ENCODE measurements at places on chromosomes 3 and 15.

DNA sequence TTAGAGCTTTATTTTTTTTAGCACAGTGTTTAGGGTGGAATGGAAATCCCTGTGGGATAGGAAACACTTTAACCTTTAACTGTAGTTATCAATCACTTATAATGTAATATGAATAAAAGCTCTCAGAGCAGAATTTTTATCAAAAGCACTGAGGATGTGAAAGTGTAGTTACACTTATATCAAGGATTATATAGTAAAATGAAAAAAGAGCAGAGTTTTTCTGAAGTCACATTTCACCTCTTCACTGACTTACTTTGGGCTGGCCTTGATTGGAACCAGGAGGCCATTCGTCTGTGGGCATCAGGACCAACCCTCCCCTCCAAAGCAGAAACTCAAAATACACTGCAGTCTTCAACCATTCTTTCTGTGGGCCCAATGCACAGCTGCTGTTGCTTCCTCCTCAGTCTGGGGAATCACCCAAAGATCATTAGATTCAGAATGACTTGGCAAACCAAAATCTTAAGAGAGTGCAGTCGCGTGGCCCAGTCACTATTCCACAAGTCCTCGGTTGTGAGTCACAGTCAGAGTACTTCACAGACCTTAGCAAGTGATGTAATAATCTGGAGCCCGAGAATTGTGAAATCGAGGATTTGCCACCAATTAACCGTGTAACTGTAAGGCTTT, 132.6 kb upstream of the COL8A1 start:
- DNase-seq: peak; percentile 67

GRCh38 chr3:23549148-23549910, 256.4 kb upstream of the UBE2E1 start:
- no peak for DNase-seq

GRCh38 chr3:103137830-103138229, 703.0 kb downstream of the ZPLD1 start:
- DNase-seq: no peak

DNA sequence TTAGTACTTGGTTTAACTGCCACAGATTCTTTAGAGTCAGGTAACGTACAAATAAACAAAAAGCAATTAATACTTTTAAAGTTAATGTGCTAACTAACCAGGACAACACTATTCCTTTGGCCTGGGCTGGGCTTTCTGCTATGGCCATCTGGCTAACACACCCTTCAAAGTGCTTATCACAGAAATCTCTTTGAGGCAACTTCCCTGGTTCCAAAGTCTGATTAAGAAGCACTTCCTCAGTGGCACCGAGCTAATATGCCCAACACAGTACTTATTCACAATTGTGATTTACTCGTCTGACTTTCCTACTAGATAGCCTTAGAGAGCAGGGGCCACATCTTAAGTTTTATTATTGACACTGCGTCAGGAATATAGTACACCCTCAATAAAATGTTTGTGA, 191.4 kb downstream of the MEIS2 start:
- DNase-seq: no peak

GRCh38 chr3:160566499-160566898, 1.1 kb upstream of the KPNA4 start:
- peak; percentile 9 for DNase-seq

DNA sequence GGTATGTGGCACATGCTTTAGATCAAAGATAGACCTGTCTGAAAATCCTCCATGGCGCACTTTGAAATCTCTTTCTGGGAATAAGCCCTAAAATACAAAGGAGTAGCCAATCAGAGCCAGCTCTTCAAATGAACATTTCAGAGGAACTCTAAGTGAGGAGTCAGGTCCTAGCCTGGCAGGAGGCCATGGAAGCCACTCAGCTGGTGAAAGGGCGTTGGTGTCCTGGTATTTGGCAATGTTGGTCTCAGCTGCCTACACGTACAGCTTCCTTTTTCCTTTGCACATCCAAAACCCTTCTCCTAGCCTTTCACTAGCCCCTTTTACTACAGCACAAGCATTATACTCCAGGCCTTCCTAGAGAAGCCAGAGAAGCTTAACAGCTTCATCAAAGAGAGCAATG, 5.5 kb downstream of the WDR73 start:
- DNase-seq: no peak

GRCh38 chr3:173403376-173403775, 5.8 kb downstream of the NLGN1 start:
- DNase-seq: no peak

DNA sequence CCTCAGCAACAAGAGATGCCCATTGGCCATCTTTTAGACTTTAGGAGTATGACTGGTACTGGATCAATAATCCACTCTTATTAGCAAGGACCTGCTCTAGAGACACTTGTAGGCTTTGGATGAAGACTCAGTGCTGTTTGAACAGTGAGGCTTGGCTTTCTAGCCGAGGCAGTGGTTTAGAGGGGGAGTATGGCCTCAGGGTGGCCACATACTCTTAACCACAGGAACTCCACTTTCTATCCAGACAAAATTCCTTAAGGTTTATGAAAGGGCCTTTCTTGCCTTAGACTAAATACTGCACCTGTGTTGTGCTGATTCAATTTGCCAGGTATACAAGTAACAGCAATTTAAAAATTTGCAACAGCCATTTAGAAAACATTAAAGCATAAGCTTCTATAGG, 1046.3 kb downstream of the DIPK2A start:
- DNase-seq: no peak

GRCh38 chr3:111538681-111539083, 3.3 kb upstream of the CD96 start:
- peak; percentile 68 for DNase-seq

DNA sequence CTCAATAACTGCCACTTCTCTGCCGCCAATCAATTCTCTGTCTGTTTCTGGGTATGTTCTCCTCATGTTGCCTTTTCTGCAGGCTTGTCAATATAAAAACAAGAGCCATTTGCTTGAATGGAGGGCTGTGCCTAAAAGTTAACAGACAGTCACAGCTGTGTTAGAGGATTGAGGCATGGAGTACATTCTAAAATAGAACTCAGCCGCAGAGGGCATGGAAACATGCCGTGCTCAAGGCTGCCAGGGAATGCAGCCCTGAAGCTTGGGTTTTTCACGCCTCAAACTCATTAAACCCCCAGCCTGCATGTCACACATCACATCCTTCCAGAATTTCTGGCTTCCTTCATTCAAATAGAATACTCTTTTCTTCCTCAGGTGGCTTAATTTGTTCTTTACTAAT, 166.6 kb downstream of the TPRG1 start:
- DNase-seq: no peak

- no peak for DNase-seq
These were observed 239.8 kb upstream of the AGTR1 start for GRCh38 chr3:148457886-148458285.

GRCh38 chr3:100536093-100536492, 43.7 kb downstream of the TMEM45A start:
- no peak for DNase-seq

DNA sequence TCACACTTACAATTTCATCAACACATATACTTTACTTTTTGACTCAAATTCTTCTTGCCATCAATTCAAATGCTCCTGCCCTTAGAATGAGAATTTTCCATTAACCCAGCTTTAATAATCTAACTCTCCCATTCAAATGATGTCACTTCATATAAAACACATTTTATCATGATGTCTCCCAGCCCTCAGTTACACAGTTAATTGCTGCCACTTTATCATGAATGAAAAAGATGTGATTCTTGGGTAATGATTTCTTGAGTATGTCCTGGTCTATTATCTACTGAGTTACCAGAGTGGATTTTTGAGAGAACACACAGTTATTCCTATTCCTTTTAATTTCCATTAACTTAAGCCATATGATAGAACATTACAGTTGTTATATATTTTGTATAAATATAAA, 7.6 kb downstream of the AGTR1 start:
- no peak for DNase-seq

GRCh38 chr3:8938021-8938420, 25.3 kb downstream of the RAD18 start:
- peak; percentile 28 for DNase-seq

DNA sequence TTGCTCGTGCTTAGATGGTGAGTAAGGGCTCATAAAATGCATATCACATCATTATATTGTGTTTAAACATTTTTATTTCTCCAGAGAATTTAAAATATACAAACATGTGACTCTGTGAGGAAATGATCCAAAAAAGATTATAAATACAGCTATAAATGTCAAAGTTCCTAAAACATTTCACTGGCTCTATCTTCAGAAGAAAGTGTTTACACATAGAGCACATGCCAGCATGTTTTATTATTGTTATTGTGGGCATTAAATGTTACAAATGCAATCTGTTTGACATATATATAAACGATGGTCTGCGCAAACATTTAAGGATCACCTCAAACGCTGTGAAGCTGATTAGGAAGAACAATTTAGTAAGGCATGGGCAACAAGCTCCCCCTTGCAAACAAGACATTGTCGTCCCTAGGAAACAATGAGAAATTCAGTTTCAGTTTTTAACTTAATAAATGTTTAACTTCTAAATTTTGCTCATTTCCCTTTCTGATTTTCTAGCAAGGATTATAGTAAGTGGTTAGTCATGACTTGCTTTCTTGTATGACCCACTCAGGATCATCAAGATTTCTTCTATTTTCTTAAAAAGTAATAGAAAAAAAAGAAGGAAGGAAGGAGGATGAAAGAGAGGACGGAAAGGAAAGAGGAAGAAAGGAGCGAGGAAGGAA, 207.5 kb downstream of the SATB1 start:
- DNase-seq: peak; percentile 25

- DNase-seq: no peak
These were observed 193.4 kb downstream of the SUCLG2 start for GRCh38 chr3:67460841-67461510.

DNA sequence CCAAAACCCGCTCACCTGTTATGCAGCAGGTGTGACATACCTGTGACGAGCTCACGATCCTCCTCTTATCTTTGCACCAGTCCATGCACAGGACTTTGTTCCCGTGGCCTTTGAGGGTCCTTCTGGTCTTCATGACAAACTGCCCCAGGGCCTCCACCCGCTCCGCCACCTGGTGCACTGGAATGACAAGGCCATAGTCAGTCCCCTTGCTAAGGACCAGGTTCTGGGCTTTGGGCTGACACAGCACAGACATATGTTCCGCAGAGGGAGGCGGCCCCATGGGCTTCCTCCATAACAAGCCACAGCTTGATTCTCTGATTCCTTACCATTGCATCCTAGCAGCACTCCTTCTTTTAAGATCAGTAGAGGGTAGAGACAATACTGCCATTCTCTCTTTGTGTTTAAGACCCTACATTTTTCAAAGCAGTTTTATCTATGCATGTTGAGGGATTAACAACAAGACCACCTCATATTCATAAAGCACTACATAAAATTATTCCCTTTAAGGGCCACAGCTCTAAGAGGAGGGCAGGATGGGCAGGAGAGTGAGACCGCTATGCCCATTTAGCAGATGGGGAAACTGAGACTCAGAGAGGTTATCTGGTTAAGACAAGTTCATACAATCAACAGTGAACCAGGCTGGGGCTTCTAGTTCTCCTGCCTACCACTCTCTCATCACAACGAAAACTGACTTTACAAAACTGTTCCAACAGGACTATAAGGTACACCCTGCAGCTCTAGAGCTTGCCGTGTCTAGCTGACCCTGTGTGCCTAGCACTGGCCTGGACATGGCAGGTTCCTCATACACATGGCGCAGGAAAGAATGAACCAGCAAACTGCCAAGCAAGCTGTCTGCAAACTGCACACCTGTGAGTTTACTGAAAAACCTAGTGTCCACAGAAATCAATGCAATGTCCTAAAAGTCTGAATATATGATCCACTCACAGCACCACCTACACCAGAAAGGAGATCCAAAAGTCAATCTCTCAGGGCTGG, 37.0 kb downstream of the GNB5 start:
- DNase-seq: no peak

- no peak for DNase-seq
These were observed 54.7 kb upstream of the PPARG start for GRCh38 chr3:12234192-12234591.

GRCh38 chr3:31709005-31709404, 176.3 kb downstream of the STT3B start:
- DNase-seq: no peak

DNA sequence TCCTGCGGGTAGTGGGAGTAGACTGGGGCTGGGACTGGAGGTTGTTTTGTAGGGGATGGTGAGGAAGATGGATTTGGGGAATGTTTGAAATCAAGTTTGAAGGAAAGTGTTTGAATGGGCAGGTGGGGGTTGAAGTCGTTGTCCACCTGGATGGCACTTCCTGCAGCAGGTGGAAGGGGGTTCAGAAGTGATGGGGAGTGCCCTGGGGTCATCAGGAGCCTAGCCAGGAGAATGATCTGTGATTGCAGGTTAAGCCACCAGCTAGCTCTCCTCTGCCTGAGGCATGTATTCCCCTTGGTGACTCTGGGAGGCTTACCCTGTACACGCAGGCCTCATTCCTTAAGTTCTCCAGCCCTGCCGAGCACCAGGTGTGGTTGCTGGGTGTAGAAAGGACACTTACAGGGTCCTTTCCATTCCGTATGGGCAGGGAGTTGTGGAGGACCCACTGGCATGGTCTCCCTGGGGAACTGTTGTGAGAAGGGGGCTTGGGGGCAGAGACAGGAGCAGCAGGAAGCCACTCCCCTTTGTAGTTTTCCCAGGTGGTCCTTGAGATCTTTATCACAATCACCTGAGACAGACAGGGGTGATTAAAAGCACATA, 19.9 kb upstream of the EXOG start:
- DNase-seq: no peak

- peak; percentile 57 for DNase-seq
These were observed 856 bp downstream of the TMEM40 start for GRCh38 chr3:12758025-12758781.

- DNase-seq: no peak
These were observed 19.7 kb downstream of the RAB11A start for GRCh38 chr15:65888981-65889380.

DNA sequence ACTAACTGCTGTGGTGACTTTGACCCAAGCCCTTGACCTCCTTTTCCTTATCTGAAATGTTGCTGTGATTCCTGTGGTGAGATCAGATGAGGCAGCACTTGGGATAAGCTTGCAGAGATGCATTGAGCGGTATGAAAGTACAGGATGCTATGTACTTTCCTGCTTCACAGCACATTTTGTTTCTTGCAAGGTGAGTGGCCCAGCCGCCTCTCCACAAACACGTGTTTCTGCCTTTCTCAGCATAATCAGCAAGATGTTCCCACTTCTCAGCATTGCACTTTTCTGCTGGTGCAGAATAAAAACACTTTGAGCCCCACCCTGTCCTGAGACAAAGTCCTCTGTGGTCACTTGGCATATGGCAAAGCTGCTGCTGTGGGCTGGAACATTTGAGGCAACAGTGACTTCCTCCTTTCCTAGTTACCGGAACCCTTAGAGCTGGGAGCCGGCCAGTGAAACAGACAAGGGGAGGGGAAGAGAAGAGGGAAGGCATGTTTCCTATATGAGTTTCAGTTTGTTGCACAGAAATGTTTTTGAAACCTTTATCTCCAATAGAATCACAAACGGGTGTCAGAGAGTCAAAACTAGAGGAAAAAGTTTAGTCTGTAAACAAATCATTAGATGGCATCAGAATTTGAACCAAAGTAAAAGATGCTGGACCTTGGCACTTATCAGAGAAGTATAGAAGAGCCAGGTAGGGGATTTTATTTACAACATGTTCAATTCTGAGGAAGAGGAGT, 5.0 kb downstream of the NUDT16 start:
- peak; percentile 77 for DNase-seq

Measured in common myeloid progenitor, CD34-positive (primary cell).